HFFc6 (cell line): ENCODE measurements at places on chromosomes 3 and 15.

- DNase-seq = no peak
Measured at GRCh38 chr3:186221760-186222378, 113.0 kb upstream of the ETV5 start.

- no peak for DNase-seq
Measured at GRCh38 chr3:171358881-171359198, 101.4 kb downstream of the TNIK start.

DNA sequence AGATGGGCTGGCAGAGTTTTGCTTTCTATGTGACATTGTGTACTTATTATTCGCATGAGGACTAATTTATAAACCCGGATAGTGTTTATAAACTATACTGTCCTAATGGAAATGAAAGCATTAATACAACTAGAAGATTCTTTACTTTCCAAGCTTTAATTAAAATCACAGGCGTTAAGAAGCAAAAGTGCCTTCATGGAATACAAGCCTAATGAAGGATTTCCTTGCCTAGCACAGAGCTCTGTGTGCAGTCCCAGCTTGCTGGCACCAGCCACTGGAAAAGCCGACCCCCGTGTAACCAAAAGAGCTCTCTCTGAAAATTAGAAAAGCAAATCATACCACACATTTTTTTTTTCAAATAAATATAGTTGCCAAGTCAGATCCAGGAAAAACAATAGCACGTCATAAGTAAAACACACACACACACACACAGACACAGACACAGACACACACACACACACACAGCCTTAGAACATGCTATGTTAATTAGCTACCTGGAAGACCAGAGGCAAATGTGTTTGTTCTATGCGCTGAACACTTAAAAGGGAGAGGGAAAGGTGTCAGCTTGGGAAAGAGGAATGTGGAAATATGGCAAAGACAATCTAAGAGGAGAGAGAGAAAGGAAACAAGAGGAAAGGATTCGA is 1084.2 kb downstream of the TUSC7 start:
- DNase-seq = no peak

DNA sequence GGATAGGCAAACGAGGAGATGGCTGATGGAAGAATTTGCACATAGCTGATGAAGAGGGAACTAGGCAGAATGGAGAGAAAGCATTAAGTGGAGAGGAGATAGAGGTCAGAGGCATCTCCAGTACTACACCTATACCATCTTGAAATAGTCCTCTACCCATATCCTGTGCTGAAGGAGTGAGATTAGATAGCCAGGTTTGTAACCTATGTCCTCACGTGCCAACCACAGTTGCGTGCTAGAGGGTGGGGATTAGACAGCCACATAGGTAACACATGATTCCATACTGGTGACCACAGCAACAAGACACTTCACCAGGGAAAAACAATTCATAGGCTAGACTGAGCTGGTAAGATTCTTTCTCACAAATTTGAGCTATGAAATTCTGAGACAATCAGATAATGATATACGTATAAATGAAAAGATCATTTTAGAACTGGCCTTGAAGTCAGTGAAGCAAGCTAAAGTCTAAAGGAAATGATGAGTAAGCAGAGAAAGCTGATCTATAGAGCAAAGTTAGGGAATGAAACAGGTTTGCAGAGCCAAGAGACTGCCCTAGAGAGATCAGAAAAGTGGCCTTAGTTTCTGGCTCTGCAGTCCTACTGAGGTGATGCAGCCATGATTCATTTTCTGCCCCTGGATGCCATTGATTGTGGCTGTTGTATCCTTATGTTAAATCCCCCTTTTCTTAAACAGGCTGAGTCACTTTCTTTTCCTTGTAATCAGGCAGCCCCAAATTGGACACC is 17.7 kb downstream of the MYNN start:
- no peak for DNase-seq

GRCh38 chr3:78765671-78766485 is 1001.9 kb downstream of the ROBO1 start:
- no peak for DNase-seq

GRCh38 chr15:42911058-42911592 is 9.5 kb downstream of the TTBK2 start:
- DNase-seq = no peak

- peak; percentile 52 for DNase-seq
Measured at GRCh38 chr15:74635228-74635627, 19.6 kb downstream of the CLK3 start.

GRCh38 chr15:89378296-89379151 is 43.9 kb upstream of the POLG start:
- DNase-seq = no peak

DNA sequence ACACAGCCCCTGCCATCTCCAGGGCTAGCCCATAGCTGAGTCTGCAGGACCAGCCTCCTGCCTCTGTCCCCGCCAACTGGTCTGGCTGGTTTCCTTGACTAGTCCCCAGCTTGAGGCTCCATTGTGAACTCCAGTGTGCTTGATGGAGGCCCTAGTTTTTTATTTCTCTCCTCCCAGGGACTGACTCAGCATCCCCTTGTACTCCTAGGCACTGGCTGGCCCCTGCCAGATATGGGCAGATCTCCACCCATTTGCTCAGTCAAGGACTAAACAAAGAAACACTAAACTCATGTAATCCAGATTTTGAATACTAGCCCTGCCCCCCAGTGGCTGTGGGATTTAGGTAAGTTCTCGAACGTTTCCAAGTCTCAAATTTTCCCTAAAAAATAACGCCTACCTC is 415.4 kb upstream of the RORA start:
- no peak for DNase-seq

- no peak for DNase-seq
Measured at GRCh38 chr3:30776186-30776815, 118.2 kb downstream of the GADL1 start.
